ENCODE measurements at places on chromosomes 5 and 9.

DNA sequence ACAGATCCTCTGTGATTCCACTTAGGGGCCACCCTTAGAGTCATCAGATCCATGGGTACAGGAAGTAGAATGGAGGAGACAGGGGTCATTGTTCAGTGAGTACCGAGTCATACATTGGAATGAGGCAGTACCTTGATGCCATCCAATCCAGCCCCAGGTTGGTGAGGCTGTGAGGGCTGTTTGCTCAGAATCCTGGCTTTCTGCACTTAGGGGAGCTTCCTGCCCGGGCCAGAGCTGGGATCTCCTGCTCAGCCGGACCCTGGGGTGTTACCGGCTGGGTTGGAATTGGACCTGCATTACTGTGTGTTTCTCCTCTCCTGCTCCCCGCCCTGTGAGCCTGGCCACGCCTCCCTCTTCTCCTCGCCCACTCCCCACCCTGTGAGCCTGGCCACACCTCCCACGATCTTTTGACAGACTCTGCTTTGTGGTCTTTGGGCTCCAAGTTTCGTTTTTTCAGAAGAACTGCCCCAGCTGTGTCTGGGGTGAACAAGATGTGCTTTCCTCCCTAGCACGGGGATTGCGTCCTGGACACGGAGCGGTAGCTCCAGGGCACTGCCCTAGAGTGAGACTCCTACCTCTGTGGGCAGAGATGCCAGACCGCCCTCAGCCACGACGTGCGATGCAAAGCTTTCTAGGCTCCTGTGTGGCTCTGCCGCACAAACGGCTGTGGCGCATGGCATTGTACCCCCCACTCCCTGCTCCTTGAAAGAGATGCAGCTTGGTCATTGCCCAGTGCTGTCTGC lies 15.4 kb downstream of the TRAF2 start:
- DNase-seq, result peak; percentile 16

GRCh38 chr9:124436320-124436719 lies 13.9 kb upstream of the ADGRD2 start:
- no peak for DNase-seq

- no peak for DNase-seq
These were observed 144.7 kb upstream of the LRRTM2 start for GRCh38 chr5:139019880-139020279.

DNA sequence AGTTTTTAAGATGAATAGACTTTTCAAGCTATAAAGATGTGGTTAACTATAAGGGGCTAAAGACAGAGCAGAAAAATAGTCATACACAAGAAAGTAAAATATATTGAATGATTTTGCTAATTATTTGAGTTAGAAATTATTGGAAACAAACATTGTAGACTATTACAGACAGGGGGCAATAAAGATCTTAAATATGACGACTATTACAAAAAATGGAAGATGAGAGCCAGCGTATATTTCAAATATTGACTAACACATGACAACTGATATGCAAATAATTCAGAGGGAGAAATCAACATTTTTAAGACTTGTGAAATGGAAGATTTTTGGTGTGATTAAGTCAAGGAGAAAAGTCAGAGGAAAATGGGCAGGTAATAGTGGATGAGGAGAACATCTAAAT lies 520.2 kb upstream of the NUDT12 start:
- no peak for DNase-seq

DNA sequence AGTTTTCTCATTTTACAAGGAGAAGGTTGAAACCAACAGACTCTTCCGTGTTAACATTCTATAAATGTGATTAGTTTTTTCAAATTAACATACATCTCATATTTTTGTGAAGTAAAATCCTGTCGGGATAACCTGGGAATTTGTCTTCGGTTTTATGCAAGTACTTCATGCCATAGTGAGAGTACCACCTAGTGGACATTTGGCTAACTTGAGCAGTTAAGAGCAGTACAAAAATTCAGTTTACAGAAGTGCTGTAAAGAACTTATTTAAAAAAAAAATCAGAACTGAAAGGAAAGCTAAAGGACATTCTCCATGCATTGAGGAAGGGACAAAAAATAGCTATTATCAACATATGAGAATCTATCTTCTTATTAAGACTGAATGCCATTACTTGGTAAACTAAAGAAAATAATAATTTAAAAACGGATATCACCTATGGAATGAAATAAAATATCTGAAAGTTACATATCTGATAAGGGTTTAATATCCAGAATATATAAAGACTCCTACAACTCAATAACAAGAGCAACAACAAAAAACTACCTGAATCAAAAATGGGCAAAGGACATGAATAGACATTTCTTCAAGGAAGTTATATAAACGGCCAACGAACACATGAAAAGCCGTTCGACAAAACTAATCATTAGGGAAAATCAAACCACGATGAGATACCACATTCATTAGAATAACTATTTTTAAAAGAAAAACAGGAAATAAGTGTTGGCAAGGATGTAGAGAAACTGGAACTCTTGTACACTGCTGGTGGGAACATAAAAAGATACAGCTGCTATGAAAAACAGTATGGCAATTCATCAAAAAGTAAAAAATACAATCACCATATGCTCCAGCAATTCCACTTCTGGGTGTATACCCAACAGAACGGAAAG lies 117.0 kb upstream of the GNA14 start:
- no peak for DNase-seq

- no peak for DNase-seq
These were observed 8.4 kb downstream of the SLC2A6 start for GRCh38 chr9:133470427-133470924.

DNA sequence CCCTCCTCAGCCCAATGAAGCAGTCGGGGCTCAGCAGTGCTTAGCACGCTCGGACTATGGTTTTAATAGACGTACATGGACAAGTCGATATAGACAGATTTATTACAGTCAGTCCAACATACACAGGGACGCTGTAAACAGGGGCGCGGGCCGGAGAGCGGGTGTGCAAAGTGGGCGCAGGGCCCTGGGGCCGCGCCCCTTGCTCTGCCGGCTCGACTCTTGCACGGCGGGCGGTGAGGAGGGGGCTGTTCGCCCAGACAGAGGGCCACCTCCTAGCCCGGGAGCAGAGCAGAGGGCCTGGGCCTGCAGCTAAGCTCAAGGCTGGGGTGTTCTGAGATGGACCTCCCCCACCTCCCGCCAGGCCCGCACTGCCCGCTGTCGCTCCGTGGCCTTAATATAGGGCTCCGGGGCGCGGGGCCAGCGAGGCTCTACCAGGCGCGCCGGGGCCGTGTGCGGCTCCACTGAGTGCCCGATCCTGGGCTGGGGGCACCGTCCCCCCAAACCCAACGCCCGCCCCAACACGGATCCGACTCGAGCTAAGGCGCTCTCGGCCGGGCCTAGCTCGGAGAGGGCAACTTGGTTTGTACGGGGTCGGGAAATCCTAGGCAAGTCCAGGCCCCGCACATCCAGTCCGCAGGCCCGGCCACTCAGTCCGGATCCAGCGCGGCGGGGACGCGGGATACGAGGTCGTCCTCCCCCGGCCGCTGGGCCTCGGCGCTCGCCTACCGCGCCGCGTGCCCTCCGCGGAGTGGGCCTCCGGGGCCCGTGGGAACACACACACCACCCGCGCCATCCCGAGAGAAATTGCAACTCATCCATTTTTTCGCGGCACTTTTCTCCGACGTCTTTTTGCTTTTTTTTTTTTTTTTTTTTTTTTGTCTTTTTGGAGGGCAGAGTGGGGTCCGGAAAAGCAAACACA lies 6.1 kb downstream of the PITX1 start:
- no peak for DNase-seq

DNA sequence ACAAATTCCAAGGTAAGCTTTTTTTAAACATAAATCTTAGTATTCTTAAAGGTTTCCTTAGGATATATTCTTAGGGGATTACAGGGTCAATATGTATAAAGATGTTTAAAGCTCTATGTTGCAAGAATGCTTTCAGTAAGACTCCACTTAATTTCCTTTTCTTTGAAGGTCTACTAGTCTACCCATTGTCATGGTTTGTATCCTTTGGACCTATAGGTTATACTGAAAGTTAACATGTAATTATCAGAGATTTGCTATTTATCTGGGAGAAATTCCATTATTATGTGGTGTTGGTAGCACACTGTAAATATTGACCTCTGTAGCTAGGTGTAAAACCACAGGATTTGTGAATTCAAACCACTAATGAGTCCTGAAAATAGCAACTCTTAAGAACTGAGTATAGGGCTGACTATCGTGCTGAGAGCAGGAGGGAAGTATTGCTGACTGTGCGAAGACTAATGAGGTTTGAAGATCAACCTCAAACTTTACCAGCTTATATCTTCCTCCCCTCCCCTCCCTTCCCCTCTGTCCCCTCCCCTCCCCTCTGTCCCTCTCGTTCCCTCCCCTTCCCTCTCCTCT lies 85.6 kb downstream of the GADD45G start:
- DNase-seq, result no peak

DNA sequence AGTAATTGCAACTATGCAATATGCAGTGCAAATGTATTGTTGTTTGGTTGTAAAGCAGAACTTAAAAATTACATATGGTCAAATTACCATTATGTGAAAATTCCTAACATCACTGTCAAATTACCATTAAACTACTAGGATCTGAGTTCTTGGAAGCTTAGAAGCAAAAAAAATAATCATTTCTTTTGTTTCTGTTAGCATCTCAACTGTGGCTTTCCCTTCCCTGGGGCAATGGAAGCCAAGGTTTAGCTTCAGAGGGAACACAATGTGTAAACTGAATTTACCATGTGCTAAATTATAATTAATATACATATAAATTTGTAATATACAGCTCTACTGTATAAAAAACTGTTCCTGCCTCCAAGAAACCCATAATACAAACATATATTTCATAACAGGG lies 159.4 kb downstream of the GNAQ start:
- no peak for DNase-seq

DNA sequence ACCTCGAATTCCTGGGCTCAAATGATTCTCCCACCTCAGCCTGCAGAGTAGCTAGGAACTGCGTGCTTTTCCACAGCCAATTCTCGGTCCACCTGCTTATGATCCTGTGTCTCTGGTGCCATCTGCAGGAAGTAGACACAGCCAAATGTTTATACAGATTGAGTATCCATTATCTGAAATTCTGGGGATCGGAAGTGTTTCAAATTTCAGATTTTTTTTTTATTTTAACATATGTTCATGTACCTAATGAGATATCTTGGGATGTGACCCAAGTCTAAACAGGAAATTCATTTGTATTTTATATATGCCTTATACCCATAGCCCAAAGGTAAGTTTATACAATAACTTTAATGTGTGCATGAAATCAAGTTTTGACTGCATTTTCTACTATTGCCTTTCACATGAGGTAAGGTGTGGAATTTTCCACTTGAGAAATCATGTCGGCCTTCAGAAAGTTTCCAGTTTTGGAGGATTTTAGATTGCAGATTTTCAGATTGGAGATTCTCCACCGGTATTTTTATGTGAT lies 89.5 kb downstream of the ESM1 start:
- no peak for DNase-seq

DNA sequence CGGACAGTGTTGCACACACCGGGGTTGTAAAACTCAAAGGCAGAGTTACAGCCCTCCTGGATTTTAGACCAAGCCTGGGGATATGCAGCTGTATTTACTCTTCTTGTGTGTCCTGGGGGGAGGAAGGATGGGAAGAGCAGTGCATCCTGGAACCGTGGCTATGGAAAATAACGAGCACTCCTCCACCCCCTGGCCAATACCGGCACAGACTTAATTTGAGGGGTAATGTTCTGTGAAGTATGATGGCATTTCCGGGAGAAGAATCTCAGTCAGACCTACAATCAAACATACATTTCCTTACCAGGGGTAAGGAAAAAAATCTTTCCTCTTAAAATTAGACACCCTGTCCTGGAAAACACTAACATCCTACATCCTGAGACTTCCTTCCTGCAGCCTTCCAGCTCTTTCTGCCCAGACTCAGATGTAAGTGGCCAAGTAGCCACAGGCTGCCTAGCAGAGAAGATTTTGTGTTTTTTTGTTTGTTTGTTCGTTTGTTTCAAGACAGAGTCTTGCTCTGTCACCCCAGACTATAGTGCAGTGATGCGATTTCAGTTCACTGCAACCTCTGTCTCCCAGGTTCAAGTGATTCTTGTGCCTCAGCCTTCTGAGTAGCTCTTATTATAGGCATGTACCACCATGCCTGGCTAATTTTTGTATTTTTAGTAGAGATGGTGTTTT lies 11.0 kb upstream of the ERMP1 start:
- no peak for DNase-seq

DNA sequence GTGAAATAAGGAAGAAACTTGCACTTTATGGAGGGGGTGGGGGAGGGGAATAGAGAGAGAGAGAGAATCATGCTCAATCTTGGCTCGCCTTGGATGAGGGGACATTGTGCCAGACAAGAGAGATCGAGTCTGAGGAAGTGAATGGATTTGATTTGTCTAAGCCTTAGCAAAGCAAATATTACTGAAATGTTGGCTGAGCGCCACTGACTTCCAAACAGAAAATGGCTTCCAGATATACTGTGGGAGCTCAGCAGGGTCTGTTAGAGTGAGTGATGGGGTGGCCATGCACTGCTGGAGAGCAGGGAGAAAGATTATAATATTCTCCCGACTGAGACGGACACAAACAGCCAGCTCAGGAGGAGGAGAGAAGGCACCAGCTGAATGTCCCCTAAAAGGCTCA lies 34.5 kb downstream of the BRINP1 start:
- DNase-seq, result no peak

DNA sequence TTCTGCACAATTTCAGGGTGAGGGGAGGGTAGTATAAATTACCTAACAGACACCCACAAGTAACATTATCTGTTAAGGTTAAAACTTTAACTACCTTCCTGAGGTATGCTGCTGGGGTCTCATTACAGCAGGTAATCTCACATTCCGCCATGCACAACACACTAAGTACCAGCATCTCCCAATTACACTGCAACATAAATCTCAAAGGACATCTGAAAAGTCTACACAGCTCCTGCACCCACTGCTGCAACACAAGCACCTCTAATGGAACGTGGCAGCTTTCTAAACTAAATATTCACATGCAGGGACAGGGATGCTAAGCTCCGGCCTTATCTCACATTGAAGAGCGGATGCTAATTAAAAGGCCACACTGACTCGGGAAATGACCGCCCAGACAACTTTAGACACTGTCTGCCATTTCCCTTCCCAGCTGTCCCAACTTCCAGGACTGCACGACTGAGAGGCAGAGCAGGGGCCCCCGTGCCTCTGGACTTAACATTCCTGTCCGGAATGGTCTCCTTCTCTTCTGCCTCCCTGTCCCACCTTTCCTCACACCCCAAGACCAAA lies 45.9 kb downstream of the PSMB7 start:
- DNase-seq, result no peak

All from stimulated activated CD8-positive, alpha-beta memory T cell treated with anti-CD3 and anti-CD28 coated beads, Interleukin-4, amount 100 ng/mL, for 1 hour (primary cell).